ENCODE measurements at places on chromosomes 16 and 17. TPM values are rescaled to one million over a fixed set of nuclear protein-coding genes. Genes with fewer than 3 reads are reported as not detected.

DNA sequence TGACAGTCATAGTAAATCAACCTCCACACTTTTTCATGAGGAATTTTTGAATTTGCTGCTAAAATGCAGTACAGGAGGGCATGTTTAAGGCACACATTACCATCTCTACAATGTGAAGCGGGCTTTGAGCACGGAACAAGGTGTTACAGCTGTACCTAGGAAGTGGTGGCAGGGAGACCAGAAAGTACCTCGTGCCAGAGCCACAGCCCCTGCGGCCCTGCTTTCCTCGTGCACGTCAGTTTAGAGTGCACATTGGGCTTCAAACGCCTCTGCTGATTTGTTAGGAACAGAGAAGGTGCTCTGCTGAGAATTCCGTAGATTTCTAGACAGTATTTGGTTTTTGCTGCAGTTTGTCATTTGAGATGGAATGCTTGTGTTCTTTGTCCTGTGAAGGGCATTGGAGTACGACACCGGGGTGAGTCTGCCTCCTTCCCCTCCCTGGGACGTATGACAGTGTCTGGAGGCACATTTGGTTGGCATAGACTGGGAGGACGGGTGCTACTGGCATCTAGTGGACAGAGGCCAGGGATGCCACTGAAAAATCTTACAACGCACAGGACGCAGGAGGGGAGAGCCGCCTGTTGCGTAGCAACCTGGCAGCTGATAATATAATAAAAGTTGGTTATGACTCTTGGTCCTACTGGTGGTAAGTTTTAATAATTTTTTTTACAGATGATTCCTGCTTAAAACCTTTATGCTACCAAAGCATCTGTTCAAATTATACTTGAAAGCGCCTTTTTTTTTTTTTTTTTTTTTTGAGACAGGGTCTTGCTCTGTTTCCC is 9.1 kb downstream of the FOXK2 start:
- no peak for DNase-seq

Gene SOST
- total RNA-seq, result not detected

- DNase-seq, result no peak
Observed at GRCh38 chr17:66570447-66571195, 264.3 kb upstream of the CACNG5 start.

DNA sequence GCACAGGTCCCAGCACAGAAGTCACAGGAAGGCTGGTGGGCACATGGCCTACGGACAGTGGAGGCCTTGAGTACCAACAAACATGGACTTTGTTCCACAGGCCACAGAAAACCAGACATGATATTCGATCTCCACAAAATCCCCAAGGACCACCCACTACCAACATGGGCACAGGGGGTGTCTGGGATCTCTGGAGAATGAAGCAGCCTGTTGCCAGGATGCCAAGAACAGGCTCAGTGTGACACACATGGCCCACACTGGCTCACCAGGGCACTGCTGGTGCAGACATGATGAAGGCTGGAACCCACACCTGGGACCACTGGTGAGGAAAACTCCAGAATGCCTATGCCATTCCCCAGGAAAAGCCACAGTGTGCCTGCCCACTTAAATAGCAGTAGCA is 120.2 kb downstream of the C16orf78 start:
- DNase-seq, result no peak

Data from epithelial cell of proximal tubule (primary cell).